ENCODE measurements at places on chromosomes 16 and 17.

GRCh38 chr17:54736573-54736972 is 164.1 kb upstream of the TOM1L1 start:
- DNase-seq, result no peak

DNA sequence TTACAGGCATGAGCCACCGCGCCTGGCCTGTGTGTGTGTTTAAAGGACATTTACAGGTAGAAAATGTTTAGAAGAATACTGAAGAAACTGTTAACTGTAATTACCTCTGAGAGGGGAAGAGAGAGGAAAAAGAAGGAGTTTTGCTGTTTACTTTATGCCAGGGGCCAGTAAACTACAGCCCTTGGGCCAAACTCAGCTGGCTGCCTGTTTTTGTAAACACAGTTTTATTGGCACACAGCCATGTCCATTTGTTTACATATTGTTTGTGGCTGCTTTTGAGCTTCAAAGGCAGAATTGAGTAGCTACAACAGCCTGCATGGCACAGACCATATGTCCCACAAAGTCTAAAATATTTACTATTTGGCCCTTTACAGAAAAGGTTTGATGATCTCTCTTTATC is 76.4 kb downstream of the GPR139 start:
- no peak for DNase-seq

- DNase-seq, result no peak
These were observed 13.7 kb upstream of the CXCL16 start for GRCh38 chr17:4753392-4753791.

DNA sequence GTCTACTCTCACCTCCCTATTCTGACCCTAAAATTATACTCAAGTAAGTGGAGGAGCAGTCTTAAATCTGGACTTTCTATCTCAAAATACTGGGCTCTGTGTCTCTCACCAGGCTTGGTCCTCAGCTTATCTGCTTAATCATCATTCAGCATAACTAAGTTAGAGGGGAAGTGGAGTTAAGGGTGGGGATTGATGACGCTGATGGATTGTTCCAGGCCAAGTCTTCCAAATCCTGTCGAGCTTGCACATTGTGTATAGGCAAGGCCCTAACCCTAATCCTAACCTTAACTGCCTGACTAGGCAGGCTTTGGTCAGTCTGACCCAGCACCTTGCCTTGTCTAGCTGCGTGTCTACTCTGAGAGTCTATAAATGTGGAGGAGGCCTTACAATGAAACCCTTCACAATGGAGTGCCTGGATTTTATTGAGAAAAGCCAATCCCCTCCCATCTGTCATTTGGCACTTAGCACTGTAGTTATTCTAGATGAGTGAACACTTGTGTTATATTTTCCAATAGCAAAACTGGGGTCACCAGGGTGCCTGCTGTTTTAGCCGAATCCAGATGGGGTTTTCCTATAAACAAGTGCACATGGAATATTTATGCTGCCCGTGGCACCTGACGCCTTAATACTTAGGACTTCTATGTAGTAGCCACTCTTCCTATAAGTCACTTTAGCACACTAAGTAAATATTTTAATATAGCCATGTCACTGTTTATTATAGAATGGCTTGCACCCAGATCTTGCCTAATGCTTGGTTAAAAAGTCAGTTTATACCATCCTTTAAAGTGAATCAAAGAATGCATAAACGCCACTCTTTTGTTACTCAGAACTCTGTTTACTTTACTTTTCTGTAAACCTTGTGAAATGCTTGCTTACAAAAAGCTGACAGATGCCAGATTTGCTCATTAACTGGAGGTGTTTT is 193.2 kb upstream of the MYOCD start:
- no peak for DNase-seq

- no peak for DNase-seq
These were observed 5.3 kb downstream of the CTNS start for GRCh38 chr17:3641717-3642486.
